ENCODE measurements at places on chromosomes 13 and 19.

- no peaks in the 10 kb centered on the region for H3K36me3 ChIP-seq
- no peak overlapping the region for H3K27ac ChIP-seq
- peaks cover 3% of the 10 kb centered on the region for H3K27me3 ChIP-seq
- DNase-seq = no peak
- peaks cover 5% of the 10 kb centered on the region for H3K4me1 ChIP-seq
Observed at GRCh38 chr13:97849305-97849704, 104.2 kb upstream of the IPO5 start.

DNA sequence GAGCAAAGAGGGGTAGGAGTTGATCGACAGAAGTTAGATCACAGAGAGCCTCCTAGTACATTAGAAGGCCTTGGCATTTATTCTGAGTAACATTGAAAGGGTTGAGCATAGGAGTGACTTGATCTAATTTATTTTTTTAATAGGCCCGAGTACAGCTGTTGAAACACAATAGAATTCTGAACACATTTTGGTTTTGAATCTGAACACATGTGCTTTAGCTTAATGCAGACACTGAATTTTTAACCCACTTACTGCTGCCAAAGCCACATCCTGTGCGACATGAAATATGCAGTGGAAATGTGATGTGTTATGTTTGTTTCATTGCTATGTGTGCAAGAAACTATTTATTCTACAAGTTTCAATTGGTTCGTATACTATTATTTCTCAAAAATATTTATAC, 1505.9 kb downstream of the PCDH9 start:
- DNase-seq = no peak
- H3K4me3 ChIP-seq = no peak overlapping the region
- H3K36me3 ChIP-seq = no peaks in the 10 kb centered on the region
- no peak overlapping the region for H3K27ac ChIP-seq
- H3K27me3 ChIP-seq = no peaks in the 10 kb centered on the region

DNA sequence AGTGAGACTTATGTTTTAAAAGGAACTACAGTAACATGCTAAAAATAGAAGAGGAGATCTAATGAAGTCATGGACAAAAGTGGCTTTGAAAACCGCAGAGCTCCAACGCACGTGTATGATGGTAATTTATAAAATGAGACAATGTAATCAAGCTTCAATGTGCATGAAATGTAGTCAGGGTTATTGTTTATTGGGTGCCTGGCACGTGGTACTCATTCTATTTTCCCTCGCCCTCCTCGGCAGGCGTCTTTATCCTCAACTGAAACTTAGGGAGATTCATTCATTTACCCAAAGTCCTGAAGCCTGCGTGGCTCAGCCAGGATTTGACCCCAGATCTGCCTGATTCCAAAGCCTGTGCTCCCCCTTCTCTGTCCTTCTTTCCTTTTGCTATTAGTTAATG, 79.8 kb downstream of the CHST8 start:
- H3K4me3 ChIP-seq = no peak overlapping the region
- H3K36me3 ChIP-seq = no peaks in the 10 kb centered on the region
- DNase-seq = no peak
- H3K27ac ChIP-seq = no peak overlapping the region
- peaks cover 41% of the 10 kb centered on the region for H3K27me3 ChIP-seq
- H3K4me1 ChIP-seq = no peaks in the 10 kb centered on the region

GRCh38 chr19:35013820-35014754, 14.0 kb downstream of the GRAMD1A start:
- H3K36me3 ChIP-seq = peaks cover 70% of the 10 kb centered on the region
- no peaks in the 10 kb centered on the region for H3K27me3 ChIP-seq
- DNase-seq = no peak
- no peak overlapping the region for H3K27ac ChIP-seq

GRCh38 chr19:12899891-12900518, 9.0 kb downstream of the GCDH start:
- DNase-seq = no peak
- H3K27me3 ChIP-seq = peaks cover 3% of the 10 kb centered on the region
- H3K27ac ChIP-seq = peak overlapping the region; percentile 51

- peak overlapping the region; percentile 70 for H3K27ac ChIP-seq
- no peak for DNase-seq
- no peaks in the 10 kb centered on the region for H3K36me3 ChIP-seq
- peak overlapping the region; percentile 83 for H3K4me3 ChIP-seq
- H3K4me1 ChIP-seq = peaks cover 40% of the 10 kb centered on the region
Observed at GRCh38 chr19:45440259-45440638, 16.5 kb upstream of the ERCC1 start.

DNA sequence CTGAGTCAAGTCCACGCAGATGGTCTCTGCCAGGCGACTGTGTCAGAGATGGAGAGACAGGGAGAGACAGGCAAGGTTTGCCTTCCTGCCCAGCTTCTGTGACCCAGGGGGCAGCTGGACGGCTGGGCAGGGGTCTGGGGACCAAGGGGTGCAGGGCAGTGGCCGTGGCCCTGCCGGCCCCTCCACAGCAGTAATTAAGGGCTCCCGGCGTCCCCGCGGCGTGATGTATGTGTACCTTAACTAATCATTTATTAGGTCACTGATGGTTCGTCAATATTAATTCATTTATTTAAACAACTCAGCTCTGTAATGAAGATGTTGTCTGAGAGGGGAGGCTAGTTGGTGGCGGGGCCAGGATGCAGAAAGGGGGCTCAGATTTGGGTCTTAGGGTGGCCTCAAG, 28.6 kb upstream of the TCF3 start:
- no peak overlapping the region for H3K27ac ChIP-seq
- peaks cover 93% of the 10 kb centered on the region for H3K27me3 ChIP-seq
- no peak overlapping the region for H3K4me3 ChIP-seq
- H3K4me1 ChIP-seq = peaks cover 7% of the 10 kb centered on the region
- H3K36me3 ChIP-seq = no peaks in the 10 kb centered on the region
- no peak for DNase-seq
